Stimulated activated CD4-positive, alpha-beta T cell treated with anti-CD3 and anti-CD28 coated beads, TNF-alpha, amount 100 ng/mL, for 24 hours (primary cell): ENCODE measurements at places on chromosomes 1 and 21.

DNA sequence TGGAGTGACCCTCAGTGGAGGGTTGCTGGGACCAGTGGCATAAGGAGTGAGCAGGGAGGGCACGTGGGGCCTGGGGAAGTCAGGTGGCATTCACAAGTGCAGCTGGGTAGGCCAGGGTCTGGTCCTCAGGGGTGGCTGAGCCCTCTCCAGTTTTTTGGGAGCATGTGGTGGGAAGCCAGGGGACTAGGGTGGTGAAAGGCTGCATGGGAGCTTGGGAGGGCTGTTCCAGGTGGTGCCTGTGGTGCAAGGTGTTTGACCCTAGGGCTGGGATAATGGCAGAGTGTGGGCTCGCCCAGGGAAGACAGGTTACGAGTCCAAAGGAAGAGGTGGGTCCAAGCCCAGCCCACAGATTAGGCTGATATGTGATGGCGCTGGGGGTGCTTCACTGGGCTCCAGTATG lies 30.5 kb downstream of the MAN1C1 start:
- no peak for DNase-seq

DNA sequence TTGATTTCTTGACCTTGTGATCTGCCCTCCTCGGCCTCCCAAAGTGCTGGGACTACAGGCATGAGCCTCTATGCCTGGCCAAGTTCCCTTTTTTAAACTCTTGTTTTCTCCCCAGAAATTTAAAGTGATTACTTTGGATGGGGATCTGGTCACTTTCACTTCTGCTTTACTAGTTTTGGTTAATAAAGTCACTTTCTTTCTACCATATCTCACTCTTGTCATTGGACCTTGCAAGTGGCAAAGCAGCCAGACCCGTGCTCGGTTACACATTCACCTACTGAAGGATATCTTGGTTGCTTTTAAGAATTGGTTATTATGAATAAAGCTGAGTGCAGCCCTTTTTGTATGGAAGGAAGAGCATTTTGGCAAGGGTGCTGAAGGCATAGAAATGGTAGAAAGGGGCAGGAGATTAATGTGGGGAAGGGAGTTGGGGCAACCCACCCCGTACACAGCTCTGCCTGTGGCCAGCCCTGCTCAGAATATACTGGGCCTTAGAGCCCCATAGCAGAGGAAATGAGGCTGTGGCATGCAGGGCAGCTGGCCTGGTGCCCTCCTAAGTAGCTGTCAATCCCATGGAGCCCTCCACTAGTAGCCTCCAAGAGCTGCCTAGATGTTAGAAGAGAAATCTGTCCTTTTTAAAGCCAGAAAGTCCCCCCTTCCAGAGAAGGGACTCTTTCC lies 40.7 kb downstream of the CD2 start:
- no peak for DNase-seq

GRCh38 chr1:53116307-53116810 lies 26.1 kb downstream of the SLC1A7 start:
- DNase-seq, result no peak

DNA sequence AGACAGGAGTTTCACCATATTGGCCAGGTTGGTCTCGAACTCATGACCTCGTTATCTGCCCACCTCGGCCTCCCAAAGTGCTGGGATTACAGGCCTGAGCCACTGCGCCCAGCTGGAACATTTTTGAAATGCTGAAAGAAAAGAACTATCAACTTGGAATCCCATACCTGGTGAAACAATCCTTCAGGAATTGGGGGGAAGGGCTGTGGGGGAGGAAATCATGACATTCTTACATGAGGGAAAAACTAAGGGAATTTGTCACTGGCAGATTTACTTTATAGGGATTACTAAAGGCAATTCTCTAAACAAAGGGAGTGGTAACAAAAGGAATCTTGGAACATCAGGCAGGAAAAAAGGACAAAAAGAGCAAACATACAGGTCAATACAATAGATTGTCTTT lies 25.8 kb downstream of the NDUFS5 start:
- DNase-seq, result no peak

DNA sequence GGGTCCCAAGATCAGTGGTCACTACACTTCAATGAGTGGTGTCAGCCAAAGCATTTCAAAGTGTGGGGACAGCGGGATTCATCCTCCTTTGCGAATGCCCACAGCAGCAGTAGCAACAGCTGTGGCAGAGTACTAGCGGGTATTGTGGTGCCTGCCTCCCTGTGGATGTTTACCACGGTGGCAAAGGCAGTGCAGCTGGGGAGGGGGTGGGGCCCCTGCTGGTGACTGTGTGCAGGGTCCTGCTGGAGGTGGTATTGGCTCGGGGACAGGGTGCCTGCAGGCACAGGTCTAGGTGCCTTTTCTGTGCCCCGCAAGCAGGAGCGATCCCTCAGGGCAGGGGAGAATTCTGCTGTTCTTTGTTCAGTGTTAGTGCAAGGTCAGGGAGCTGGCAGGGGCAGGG lies 415.7 kb downstream of the USP25 start:
- DNase-seq, result no peak

DNA sequence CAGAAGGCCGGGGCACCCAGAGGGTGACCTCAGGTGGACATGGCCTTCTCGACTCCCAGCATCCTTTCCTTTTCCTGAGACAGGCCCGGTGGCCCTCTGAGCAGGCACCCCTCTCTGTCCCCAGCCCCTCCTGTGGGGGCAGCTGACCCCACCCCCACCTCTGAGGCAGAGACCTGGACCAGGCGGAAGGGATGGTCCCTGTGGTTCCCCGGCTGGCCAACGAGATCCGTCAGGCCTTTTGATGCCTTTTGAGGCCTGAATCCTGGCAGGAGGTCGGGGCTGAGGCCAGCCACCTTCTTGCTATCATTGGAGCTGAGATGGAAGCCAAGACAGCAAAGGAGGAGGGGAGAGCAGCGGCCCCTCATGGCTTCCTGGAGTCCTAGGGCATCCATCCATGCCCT lies 50.2 kb upstream of the ACTRT2 start:
- DNase-seq, result no peak

DNA sequence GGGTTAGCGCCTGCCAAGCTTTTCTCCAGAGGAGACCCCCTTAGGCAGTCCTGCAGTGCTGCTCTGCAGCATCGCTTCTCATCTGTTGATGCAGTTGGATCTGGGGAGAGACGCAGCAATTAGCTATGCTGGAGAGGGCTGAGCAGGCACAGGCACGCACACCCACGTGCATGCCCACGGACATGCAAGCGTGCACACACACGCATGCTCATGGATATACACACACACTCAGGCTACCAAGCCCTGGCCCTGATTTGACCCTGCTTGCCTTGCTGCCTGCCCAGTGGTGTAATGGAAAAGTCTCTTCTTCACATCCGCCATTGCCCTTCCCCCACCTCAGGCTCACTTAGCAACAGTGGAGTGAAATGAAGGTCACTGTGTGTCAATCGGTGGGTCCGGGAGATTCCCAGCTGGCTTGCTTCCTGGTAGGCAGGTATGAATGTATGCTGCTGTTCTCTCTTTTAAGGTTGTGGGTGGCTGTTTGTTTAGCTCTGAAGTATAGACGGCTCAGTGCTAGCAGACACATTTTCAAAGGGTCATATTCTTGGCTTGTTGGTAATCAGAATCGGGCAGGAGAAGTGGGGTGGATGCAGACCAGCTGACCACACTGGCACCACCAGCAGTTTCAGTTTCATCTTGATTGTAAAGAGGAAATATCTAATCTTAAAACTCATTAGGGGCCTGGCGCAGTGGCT lies 9.5 kb downstream of the ATP1B1 start:
- peak; percentile 25 for DNase-seq

GRCh38 chr1:23343221-23344110 lies 618 bp downstream of the HNRNPR start:
- no peak for DNase-seq

GRCh38 chr1:206003854-206004800 lies 932 bp upstream of the RAB7B start:
- DNase-seq, result no peak
